ENCODE measurements at places on chromosomes 1 and 21. TPM values are rescaled to one million over a fixed set of nuclear protein-coding genes. Genes with fewer than 3 reads are reported as not detected.

DNA sequence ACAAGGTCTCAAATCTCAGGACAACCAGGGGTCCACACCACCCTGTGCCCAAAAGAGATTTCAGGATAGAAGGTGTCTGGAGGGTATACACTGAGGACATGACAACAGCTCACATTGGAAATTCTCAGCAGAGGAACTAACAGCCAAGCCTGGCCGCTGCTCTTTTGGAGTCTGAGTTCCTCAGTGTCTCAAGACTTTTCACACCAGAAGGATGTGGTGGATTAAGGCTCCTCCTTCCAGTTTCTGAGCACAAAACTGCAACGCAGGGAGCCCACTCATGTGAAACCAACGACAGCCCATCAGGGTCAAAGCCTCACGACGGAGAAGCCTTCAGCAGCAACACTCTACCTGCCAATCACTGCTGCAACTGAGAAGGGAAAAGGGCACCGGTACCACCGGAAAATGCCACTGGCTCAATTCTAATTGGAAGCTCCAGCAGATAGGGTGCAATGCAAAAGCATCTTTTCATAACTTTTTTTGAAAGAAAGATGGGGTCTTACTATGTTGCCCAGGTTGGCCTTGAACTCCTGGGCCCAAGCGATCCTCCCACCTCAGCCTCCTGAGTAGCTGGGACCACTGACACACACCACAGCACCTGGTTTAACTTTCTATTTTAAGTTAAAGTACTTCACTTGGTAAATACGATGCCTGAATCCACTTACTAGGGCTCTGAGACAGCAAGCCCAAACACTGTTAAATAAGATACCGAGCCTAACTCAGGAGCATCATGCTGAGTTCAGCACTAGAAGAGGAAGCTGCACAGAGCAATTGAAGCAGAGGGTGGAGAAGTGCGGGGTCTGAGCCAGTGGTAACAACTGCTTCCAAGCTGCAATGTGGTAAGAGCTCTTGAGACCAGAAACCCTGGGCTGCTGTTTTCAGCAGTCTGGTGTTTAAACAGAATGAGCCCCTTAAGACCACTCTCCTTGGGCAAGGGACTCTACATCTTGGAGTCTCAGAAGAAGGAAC lies 7.8 kb downstream of the CAPZB start:
- no peak for DNase-seq

TTLL10 gene
- 0.53 TPM for polyA plus RNA-seq

GRCh38 chr1:242784807-242785206 lies 260.3 kb upstream of the PLD5 start:
- no peak for DNase-seq

- DNase-seq = peak; percentile 79
These were observed 88.6 kb downstream of the NUF2 start for GRCh38 chr1:163410073-163410999.

FMO1 gene
- 185 TPM for polyA plus RNA-seq

CDCP2 gene
- polyA plus RNA-seq = not detected

DNA sequence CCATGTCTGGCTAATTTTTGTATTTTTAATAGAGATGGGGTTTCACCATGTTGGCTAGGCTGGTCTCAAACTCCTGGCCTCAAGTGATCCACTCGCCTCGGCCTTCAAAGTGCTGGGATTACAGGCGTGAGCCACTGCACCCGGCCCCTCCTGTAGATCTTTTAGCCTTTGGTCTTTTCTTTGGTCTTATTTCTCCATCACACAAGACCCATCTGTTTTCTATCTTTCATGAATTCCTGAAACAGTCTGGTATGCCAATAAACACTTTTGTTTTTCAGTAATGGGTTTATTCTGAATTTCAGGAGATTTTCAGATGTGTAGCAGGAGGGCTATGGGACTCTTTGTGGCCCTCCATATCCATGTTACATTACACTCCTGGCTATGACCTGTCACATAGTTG lies 23.2 kb downstream of the ERRFI1 start:
- DNase-seq = no peak

LCE2B gene
- not detected for polyA plus RNA-seq

SELL gene
- polyA plus RNA-seq = 2.4 TPM

PLCH2 gene
- 1.1 TPM for polyA plus RNA-seq

DNA sequence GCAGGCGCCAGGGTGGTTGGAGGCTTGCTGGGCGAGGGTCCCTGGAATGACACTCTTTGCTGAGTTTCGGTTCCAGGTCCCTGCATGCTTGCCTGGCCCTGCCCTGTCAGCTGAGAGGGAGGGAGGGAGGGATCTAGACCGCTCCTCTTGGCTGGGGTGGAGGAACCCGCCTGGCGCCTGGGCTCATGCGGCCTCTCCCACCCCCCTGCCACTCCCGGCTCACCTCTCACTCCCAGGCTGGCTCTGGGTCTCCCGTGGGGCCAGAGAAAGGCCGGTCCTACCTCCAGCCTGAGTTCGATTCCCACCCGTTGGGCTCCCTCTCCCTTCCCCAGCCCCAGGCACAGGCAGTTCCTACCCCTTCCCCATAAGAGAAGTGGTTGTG lies 19.0 kb upstream of the IFNLR1 start:
- DNase-seq = no peak

OR2T2 gene
- not detected for polyA plus RNA-seq

DNA sequence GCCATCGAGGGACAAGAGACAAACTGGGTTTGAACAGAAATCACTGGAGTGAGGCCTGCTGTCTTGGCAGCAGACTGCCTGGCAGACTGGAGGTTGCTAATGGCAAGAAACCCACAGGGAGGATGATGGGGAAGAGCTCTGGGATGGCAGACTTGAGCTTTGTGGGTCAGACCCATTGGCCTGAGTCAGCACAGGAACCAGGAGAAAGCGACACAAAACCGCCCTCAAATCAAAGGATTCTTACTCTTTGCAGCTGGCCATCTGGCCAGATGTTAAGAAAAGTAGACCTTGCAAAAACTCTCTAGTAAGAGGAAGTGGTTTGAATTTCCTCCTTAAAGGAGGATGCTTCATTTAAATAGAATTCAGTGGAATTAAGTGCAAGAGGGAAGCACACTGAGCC lies 195.2 kb upstream of the JUN start:
- DNase-seq = no peak

TTC39A gene
- polyA plus RNA-seq = 8.6 TPM

OR6N1 gene
- polyA plus RNA-seq = not detected

DNA sequence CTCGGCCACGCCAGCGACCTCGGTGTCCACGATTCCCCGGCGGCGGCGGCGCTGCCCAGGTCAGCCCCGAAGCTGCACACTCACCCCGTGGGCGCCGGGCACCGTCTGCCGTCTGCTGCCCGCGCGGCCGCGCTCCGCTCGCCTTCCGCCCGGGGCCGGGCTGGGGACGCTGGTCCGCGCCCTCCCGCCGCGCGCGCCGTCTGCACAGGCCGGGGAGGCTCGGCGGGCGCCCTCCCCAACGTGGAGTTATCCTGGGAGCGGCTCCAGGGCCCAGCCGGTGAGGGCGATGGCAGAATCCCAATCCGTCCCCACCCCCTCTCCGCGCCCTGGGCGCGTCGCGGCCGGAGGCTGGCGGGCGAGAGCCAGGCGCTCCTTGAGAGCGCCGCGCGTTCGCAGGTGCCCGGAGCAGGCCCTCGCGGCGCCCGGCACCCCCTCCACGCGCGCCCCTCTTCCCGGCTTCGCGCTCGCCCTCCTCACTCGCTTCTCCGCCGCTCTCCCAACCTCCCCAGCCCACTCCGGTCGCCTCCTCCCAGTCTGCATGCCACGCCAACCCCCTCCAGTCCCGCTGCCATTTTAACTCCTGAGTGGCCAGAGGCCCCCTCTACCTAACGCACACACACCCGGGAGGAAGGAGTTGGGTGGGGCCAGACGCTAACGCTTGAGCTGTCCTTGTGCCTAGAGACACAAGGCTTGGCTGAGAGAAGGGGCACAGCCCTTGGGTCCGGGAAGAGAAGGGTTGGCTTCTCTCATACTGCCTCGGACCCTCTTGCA lies at the start of gene LRRN2:
TSS of gene LRRN2 (minus strand) at position 503 of the 771 bp plus-strand sequence. CDS start 65,746 bp downstream, outside the sequence.
- no peak for DNase-seq

DNA sequence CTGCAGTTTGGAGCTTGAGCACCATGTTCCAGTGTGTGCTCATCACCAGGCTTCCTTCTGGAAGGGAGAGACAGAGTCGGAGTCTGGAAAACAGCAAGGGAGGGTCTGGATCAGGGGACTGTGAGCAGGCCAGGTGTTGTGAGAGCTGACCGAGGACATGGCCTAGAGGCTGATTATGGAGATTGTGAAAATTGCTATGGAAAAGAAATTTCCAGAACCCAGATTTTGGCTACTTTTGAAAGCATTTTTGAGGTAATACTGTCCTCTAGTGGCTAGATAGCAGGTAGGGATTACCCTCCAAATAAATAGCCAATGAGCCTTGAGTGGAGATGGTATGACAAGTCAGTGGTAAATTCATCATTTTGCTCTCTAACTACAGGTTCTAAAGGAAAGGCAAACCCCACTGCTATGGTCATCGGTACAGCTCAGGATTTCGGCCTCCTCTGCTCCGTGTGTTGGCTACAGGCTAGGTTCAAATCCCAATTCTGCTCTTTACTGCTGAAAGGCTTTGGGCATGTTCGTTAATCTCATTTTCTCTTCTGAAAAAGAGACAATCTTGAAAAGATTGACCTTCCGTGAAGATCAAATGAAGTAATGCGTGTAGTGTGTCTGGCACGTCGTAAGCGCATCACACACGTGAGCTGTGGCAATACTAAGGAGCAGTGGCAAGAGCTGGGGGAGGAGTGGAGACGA lies 1.0 kb upstream of the HAO2 start:
- peak; percentile 25 for DNase-seq

PCP4 gene
- 14.6 TPM for polyA plus RNA-seq

- no peak for DNase-seq
These were observed 45.2 kb upstream of the PSEN2 start for GRCh38 chr1:226825037-226825745.

GRCh38 chr1:202964791-202965410 lies 2.2 kb downstream of the CYB5R1 start:
- no peak for DNase-seq

- DNase-seq = no peak
These were observed 2.8 kb downstream of the IFI16 start for GRCh38 chr1:159012495-159012894.

OR10Z1 gene
- polyA plus RNA-seq = 0.06 TPM

GRCh38 chr1:9881838-9882249 lies 28.2 kb downstream of the CTNNBIP1 start:
- DNase-seq = no peak

GRCh38 chr1:76627901-76628300 lies 239.4 kb upstream of the ST6GALNAC5 start:
- DNase-seq = no peak

DNA sequence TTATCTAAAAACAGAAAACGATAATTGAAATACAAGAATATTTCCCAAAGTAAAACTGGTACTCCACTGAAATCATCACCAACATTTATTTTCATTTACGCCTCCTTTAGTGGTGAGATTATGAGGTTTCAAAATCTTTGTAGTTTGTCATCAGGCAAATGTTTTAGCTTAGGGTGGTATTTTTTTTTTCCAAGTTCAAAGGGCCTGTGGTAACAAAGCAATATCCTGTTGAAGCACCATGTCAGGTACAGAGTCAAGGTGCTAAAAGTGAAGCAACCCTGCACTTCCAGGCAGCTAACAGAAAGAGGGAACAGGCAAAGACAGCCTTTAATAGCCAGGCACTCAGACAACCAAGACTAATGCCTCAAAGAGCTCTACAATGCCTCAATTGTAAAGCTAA lies 89.2 kb downstream of the JAK1 start:
- DNase-seq = no peak
